ENCODE measurements at places on chromosomes 6 and 20.

GRCh38 chr20:44549123-44549522, 27.3 kb upstream of the SERINC3 start:
- peak; percentile 19 for DNase-seq

GRCh38 chr20:513429-513828, 30.2 kb downstream of the CSNK2A1 start:
- DNase-seq = no peak

GRCh38 chr20:53652090-53652858, 58.6 kb upstream of the ZNF217 start:
- no peak for DNase-seq

DNA sequence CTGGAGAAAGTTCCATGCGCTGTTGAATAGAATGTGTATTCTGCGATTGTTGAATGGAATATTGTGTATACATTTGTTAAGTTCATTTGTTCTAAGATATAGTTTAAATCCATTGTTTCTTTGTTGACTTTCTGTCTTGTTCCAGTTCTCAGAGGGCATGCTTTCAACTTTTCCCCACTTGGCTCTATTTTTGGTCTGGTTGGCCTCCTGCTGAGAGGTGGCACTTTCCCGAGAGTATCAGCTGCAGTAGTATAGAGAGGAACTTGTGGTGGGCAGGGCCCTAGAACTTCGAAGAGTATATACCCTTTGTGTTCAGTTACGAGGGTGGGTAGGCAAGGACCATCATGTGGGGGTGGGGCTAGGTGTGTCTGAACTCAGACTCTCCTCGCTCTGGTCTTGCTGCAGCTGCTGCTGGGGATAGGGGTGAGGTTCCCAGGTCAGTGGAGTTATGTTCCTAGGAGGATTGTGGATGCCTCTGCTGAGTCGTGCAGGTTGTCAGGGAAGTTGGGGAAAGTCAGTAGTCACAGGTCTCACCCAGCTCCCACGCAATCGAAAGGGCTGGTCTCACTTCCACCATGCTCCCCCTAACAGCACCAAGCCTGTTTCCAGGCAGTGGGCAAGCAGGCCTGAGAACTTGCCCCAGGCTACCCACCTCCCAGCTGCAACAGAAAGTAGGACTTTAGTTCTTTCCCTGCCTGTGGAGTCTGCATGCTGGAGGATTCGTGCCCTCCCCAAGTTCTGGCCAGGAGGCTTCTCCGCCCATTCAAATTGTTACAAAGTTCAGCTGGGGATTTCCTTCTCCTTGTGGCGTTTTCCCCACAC, 118.9 kb upstream of the SSTR4 start:
- no peak for DNase-seq

DNA sequence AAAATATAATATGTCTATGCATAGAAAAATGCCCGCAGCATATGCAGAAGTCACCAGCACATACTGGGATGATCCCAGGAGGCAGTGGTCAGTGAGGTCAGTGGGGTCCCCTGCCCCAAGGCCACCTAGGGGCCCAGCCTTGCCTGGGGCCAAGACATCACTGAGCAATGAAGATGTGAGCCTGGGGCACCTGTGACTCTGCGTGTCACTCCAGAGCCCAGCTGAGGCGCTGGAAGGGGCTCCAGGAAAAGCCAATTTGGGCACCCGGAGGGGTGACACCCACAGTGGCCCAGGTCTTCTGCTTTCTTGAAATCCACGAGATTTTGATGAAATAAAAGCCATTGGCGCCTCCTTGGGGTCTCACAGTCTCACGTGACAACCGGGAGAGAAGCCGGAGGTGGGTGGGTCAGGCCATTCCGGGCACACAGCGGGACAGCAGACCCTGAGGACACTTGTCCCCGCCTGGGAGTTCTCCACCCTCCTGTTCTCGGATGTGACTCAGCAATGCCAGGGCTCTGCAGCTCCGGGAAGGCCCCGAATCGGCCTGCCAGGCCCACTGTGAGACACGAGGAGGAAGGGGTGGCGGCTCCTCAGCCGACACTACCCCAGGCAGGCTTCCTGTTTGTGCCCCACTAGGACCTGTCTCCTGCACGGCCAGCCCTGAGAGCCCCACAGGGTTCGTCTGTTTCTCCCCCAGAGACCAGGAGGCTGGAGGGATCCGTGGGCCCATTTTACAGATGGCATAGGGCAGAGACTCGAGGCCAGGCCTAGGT, 24.4 kb upstream of the SLCO4A1 start:
- DNase-seq = peak; percentile 88

GRCh38 chr6:69601132-69601531, 195.7 kb downstream of the LMBRD1 start:
- DNase-seq = no peak

DNA sequence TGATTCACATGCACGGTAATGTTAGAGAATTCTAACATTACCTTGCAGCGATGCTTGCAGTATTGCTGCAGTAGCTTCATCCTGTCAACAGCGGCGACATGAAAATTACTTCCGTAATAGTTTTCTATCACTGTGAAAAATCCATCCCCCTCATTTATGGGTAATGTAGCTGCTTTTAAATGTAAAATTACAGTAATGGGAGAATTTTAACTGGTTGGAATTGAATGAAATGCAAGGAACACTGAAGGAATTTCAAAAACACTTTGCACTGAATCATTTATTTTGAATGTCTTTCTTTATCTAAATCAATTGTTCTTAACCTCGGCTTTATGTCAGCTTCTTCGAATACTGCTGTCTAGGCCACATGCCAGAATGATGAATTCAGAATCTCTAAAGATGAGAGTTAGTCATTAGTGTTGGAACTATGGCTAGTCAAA, 102.4 kb upstream of the HIVEP1 start:
- no peak for DNase-seq

- DNase-seq = no peak
Measured at GRCh38 chr6:56660381-56660730, 17.7 kb upstream of the DST start.

- DNase-seq = no peak
Measured at GRCh38 chr6:38944655-38945279, 103.8 kb upstream of the GLP1R start.

DNA sequence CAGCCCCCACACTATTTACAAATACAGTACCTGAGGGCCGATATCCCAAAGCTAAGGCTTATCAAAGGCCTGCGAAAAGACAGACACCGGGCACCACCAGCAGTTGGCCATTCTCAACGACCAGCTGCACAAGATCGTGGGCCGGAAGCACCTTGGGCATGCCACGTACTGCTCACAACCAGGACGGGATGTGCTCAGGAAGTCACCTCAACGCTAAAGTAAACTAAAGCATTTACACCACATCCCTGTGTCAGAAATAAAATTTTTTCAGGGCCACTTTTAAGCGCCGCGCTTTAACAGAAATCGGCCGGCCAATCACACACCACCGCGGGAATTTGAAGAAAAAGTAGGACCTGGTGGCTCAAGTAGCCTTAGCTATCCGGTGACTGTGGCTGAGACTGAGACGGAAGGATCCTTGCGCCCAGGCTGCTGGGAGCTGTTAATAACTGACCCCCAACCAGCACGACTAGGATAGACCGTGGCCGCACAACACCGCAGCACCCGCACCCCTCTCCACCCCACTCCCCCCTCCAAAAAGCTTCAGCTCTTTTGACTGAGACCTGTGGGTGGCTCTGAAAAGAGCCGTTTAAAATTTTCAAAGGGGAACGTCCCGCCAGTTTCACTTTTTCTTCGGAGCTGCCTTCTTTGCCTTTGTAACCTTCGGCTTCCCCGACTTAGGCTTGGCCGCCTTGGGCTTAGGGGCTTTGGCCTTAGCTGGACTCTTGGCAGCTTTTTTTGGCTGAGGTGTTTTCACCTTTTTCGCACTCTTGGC, 131.2 kb upstream of the BTN3A2 start:
- peak; percentile 70 for DNase-seq

GRCh38 chr6:53269827-53270226, 78.9 kb downstream of the ELOVL5 start:
- no peak for DNase-seq

GRCh38 chr20:58784321-58785074, 66.2 kb downstream of the GNAS-AS1 start:
- DNase-seq = no peak

GRCh38 chr6:167795321-167795811, 31.3 kb upstream of the AFDN start:
- DNase-seq = no peak

DNA sequence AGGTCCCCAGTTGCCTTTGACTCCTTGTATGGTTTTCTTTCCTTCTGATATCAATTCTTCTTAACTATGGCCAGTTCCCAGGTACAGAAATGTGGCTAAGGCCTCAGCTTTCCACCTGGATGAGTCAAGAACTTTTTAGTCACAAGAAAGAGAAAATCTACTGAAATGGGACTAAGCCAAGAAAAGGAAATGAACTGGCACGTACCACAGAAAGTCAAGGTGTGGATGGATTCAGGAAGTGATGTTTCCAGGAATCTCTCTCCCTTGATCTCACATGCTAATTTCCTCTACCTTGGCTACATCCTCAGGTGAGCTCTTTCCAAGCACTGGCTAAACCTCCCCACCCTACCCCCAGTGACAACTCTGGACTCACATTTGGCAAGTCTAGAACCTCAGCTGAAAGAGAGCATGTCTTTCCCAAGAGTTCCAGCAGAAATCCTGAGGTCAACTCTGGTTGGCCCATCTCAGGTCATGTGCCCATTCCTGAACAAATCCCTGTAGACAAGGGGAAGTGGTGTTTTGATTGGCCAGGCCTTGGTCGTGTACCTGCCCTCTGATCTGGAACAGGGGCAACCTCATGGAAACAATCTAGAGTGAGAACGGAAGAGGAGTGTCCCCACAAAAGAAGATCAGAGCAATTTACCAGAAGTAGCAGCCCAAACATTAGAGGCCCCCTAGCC, 205.3 kb downstream of the NFATC2 start:
- DNase-seq = no peak

- DNase-seq = no peak
Measured at GRCh38 chr6:125963817-125964216, 7.2 kb downstream of the HINT3 start.

DNA sequence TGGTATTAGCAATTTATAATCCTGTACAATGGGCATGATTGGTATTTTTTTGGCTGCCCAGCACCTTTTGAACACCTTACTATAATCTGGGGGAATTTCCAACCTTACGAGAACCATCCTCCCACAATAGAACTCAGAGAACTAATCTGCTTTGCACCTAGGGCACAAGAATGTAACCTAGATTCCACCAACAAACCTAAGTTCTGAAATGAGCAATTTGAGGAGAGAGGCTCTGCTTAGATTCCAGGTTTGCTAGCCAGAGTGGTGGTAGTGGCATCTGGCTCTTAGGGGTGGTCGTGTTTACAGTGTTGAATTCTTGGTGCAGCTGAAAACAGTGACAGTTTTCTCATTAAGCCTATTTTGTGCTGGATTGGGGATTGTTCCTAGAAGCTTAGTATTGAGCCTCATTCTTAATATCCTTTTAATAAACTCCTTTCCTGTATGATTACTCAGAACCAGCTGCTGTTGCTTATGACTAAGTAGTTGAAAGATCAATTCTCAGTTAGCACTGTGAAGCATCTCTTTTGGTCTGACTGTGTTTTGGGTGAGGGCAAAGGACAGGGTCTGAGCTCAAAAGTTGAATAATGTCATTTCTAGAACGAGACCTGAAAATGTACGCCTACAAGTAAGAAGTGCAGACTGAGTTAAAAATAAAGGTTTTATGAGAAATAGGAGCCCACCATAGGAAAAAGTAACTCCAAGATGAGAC, 385.6 kb downstream of the CDKAL1 start:
- peak; percentile 9 for DNase-seq

DNA sequence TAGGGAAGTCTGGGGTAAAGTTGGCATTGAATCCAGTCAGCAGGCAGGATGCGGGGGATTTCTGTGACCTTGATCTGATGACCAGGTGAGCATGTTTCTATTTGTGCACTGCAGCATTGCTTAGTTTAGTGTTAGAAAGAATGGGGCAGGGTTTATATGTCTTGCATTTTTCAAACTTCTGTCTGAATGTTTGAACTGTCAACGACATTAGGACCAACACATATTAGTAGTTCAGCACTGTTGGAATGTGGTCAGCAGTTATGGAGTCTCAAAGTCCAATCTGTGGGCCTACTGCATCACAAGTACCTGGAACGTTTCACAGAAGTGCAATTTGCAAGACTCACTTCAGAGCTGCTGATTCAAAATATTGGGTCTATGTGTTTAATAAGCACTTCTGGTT, 276.6 kb upstream of the BMP2 start:
- DNase-seq = no peak

DNA sequence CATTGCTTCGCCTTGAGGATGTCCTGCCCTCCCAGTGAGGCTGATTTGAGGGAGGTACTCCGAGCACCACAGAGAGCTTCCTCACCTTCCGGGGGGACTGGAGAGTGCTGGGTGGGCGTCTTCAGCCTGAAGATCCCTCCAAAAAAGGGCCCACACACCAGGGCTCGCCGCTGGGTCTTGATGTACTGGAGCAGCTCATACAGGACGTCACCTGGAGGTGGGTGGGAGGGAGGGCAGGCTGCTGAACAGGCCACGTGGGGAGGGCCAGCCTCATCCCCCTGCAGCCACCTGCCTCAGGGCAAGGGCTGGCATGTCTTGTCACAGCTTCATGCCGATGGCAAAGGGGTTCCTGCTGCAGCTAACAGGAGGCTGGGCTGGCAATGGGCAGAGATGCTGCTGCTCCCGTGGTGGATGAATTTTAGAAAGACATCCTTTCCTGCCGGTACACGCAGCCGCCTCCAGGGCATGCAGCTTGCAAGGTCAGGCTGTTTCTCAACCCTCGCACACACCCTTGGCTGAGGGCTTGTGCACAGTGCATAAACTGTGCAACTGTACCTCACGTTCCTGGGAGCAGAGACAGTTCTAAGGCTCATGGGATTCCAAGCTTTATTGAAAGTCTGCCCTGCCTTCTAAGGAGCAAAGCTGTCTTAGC, 14.0 kb downstream of the ETV7 start:
- DNase-seq = no peak

DNA sequence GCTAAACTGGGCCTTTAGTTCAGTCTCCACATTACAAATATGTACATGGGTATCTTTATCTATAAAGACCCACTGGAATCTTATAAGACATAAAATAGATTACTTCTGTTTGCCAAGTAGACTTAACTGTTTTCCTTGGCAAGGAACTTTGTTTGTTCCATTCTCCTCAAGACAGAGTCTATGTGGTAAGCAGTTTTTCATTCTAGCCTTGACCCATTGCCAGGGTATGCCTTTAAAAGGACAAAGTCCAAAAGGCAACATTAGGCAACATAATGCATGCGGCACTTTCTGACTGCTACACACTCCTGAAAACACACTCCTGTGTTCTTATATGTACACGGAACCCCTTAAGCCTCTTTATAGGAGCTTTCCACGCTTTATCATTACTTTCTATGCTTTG, 20.4 kb downstream of the VNN1 start:
- no peak for DNase-seq

- peak; percentile 7 for DNase-seq
Measured at GRCh38 chr6:136921381-136921935, 643 bp upstream of the SLC35D3 start.

GRCh38 chr6:34813028-34813713, 21.3 kb downstream of the BLTP3A start:
- DNase-seq = no peak

- DNase-seq = no peak
Measured at GRCh38 chr6:156617941-156618340, 159.2 kb upstream of the ARID1B start.

DNA sequence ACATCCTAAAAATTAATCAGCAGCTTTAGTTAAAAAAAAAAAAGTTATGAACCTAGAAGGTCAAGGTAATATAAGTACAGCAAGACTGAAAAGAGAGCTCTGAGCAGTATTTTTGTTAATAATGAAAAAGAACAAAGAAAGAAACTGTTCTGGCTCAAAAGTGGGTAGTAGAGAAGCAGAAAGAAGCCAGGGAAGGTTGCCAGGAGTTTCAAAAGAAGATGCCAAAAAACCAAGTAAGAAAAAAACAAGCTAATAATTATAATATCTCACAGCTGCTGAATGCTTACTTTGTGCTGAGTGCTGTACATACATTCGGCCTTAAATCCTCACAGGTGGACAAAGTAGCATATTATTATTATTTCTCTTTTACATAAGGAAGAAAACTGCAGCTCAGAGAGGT, 31.9 kb downstream of the NRSN1 start:
- DNase-seq = no peak

All from kidney capillary endothelial cell (primary cell).